ENCODE measurements at places on chromosomes 6 and 20.
A peak's percentile ranks its signal among the peaks of the same experiment; 100 is the strongest.

GRCh38 chr6:28337121-28337520, 1.2 kb upstream of the ZSCAN31 start:
- no peak for DNase-seq

DNA sequence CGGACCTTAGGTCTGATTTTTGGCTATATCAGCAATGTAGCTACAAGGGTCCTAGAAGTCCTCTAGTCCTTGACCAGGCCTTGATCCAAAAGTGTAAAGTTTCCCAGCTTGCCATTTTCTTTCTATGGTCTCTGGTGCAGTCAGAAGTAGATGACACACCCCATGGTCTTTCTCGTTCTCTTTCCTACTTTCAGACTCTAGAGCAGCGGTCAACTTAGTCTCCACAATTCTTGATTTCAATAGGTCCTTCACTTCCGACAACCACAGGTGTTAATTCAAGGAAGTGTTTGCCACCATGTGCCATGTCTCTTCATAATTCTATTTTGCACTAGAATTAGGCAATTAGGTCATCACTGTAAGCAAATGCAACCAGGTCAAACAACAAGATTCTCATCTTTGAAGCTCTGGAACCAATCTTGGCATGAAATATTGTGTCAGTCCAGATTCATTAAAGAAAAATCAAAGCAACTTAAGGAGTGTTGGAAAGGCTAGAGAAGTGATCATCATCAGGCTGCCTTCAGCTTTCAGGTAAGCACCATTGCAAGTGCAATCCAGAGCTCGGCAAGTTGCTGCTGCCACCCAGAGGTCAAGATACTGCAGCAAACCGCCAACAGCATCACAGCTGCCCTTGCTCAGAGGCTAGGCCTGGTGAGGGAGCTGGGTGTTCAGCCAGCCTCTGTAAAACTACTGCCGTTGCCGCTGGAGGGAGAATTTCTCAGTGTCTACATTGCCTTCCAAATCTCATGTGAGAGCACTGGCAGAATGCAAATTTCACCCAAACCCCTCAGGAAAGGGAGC, 5.6 kb upstream of the SYNE1 start:
- no peak for DNase-seq

DNA sequence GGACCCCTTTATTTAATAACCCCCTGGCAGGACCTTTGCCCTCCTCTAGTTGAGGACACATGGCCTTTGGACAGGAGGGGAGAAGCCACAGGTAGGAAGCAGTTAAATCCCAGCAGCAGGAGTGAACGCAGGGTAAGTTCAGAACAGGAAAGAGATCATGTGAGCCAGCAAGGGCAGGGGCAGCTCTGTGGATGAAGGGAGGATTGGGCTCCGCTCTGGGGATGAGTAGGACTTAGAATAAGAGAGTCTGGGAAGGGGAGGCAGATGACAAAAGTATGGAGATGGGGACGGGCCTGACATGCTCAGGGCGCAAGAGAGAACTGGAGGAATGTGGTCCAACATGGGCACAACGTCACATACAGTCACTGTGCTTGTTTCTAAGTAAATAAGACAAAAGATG, 89.0 kb downstream of the NDUFAF5 start:
- no peak for DNase-seq

- no peak for DNase-seq
Observed at GRCh38 chr6:152057832-152058498, 250.5 kb downstream of the ESR1 start.

DNA sequence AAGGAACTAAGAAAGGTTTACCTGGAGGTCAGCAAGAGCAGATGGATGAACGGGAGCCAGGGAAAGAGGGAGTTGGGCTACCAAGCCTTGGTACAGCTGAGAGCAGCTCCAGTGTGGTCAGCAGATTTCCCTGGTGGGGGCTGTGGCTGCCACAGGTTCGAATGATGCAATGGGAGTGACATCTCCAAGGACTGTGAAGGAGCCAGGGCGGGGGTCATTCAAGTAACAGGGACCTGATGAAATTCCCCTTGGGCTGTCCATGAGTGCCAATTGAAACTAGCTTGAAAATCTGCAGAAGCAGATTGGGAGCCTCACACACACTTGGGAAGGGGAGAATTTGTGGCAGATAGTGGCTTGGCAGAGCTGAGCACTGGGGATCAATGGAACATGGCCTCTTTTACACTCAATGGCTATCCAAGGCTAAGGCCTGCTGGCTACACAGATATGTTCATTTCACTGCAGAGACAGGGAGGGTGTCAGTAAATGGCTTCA, 247.0 kb upstream of the ECI2 start:
- DNase-seq = no peak

- no peak for DNase-seq
Observed at GRCh38 chr6:40376113-40376650, 211.0 kb downstream of the LRFN2 start.

GRCh38 chr6:32329141-32329540, 42.6 kb downstream of the TSBP1 start:
- no peak for DNase-seq

- no peak for DNase-seq
Observed at GRCh38 chr6:25312703-25313102, 33.5 kb downstream of the CARMIL1 start.

DNA sequence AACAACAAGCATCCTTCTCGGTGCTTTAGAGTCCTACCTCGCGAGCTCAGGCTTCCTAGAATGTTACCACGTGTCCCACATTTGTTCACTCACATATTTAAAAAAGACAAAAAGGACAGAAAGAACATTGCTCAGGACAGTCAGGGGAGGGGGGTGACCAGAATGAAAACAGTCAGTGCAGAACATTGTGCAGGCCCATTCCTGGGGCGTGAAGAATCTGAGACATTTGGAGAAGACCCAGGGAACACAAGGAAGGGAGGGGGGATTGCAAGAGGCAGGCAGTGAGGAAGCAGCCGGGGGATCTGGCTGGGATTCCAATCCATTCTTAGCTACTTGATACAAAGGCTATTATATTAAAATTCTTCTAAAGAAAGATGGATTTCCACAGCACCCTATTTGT, 270.4 kb upstream of the CITED2 start:
- no peak for DNase-seq

- no peak for DNase-seq
Observed at GRCh38 chr20:57326667-57327455, 2.7 kb upstream of the SPO11 start.

- DNase-seq = peak; percentile 65
Observed at GRCh38 chr6:130223508-130223907, 757 bp upstream of the SAMD3 start.

GRCh38 chr6:13668291-13668928, 43.2 kb downstream of the RANBP9 start:
- DNase-seq = no peak

GRCh38 chr6:131451321-131452144, 121.5 kb upstream of the ARG1 start:
- DNase-seq = no peak

GRCh38 chr20:34143951-34144350, 31.9 kb upstream of the EIF2S2 start:
- no peak for DNase-seq

GRCh38 chr6:140237251-140237650, 862.8 kb upstream of the CITED2 start:
- DNase-seq = no peak

- DNase-seq = no peak
Observed at GRCh38 chr20:32190616-32191415, 16.7 kb downstream of the PLAGL2 start.

- DNase-seq = no peak
Observed at GRCh38 chr6:31495580-31495979, 2.4 kb upstream of the MICB start.

DNA sequence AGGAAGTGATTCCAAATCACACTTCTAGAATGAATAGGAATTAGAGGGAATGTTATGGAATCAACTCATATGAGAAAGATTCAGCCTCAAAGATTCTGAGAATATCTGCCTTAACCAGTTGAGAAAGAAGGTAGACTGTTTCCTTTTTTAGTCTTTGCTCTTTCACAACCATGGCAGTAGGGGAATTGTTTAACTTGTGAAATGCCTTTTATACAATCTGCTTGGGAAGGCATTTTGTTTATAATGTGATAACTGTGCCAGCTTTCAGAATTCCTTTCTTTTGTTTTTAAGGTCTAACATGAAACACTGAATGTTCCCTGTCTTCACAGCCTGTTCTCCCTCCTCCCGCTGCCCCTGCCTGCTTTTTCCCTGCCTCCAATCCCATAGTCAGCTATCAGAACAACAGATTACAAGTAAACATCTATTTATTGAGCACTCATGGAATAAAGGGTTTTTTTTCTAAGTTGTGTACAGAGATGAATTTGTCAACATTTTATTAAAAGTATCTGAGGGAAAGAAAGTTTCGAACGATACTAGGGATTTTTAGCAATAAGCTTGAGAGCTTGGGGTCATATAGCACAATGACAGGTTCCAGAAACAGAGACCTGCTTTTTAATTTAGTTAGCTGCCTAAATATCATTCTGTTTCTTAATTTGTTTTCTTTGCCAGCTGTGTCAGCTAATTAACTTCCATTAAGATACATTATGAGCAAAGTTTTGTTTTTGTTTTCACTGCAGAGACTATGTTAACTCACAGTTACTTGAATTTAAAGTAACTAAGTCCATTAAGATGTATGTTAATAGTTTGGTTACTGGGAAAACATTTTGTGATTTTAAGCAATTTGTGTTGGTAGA, 28.3 kb upstream of the FBXO30 start:
- no peak for DNase-seq

- DNase-seq = no peak
Observed at GRCh38 chr20:51029963-51030920, 7.3 kb upstream of the KCNG1 start.

DNA sequence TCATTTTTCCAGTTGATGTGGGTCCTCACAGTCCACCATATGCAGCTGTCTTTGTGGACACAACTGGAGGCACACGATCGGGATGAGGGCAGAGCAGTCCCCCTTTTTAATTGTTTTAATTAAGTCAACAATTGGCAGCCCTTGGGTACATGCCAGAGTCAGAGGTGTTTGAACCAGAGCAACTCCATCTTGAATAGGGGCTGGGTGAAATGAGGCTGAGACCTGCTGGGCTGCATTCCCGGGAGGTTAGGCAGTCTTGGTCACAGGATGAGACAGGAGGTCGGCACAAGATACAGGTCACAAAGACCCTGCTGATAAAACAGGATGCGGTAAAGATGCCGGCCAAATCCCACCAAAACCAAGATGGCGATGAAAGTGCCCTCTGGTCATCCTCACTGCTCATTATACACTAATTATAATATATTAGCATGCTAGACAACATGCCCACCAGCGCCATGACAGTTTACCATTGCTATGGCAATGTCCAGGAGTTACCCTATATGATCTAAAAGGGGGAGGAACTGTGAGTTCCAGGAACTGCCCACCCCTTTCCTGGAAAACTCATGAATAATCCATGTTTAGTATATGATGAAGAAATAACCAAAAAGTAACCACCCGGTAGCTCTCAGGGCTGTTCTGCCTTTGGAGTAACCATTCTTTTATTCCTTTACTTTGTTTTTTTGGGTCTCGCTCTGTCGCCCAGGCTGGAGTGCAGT, 31.8 kb upstream of the BLCAP start:
- no peak for DNase-seq

DNA sequence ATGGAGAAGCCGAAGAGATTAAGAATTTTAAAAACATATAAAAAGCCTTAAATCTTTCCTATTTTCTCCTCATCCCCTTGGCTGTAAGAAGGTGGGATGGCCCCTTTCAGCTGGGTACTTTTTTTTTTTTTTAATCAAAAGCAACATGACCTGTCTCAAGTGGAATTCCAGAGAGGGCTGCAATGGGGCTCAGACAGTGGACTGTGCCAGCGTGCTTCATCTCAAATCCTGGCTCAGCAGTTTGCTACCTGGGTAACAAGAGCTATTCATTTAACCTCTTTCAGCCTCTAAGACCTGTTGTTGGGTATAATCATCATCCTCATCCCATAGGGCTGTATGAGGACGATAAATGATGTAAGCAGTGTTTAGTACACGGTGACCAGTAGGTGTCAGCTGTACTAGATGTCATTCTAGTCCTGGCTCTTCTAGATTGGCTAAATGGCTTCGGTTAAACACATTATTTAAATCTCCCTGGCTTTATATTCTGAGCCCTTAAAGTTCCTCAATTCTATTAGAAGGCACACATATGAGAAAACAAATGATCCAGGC, 6.9 kb upstream of the PPP1R3G start:
- DNase-seq = no peak

DNA sequence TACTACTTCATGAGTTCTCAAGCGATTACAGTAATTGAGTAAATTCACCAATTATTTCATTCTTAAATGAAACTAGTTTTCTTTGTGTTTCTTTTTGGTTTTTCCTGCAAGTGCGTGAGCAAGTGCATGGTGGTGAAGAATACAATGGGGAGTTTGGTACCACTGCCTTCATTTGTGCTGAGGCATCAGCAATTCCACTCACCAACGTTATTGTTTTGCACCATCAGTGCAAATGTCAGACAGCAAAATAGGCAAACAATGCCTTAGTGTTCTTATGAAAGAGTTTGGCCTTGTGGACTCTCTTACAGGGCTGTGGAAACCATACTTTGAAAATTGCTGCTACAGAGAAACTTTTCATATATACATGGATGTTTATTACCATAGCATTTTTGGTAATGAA, 8.2 kb downstream of the CDH26 start:
- no peak for DNase-seq

DNA sequence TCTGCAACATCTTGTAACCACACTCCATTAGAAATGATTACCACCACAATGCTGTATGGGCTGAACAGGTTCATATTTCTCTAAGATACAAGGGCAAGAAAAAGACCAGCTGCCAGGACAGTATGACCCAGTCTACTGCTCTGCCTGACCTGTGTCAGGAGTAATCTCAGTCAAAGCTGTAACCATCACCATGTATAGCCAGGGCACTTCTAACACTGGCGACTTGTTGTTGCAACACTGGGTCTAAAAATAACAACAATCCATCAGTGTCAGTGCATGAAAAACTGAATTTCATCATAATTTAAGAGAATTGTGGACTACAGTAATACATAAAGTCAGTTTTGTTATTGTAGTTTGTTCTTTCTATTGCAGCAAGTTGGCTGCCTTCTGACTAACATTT, 738.6 kb upstream of the ADGRB3 start:
- DNase-seq = no peak

DNA sequence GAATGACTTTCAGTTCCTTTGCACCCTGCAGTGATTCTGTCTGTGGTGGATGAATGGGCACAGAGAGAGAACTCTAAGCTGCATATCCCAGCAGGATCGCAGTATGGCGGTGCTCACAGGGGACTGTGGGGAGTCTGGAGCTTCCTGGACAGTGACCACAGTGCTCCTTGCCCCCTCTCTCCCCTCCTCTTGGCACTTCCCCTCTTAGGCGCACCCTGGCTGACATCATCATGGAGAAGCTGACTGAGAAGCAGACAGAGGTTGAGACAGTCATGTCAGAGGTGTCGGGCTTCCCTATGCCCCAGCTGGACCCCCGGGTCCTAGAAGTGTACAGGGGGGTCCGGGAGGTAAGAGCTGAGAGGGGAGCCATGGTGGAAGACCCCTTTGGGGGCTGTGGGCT, 8.6 kb downstream of the BYSL start:
- no peak for DNase-seq
